ENCODE measurements at places on chromosomes 11 and 22. TPM values are rescaled to one million over a fixed set of nuclear protein-coding genes. Genes with fewer than 3 reads are reported as not detected.

DNA sequence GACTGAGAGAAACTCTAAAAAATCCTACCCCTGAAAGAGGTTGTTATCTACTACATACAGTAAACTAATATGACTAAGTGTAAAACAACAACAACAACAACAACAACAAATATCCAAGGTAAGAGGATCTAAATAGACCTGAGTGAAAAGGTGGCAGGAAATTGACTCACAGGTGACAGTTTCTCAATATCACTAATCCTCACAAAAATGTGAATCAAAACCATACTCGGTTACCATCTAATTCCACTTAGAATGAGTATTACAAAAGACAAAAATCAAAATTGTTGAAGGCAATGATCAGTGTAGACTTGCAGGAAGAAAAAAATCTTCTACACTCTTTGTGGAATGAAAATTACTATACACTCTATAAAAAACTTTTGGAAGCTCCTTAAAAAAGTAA is 17.5 kb downstream of the RGL4 start:
- no peak for DNase-seq
- H3K4me1 ChIP-seq: peaks cover 18% of the 10 kb centered on the region
- no peak overlapping the region for H3K27ac ChIP-seq
- no peaks in the 10 kb centered on the region for H3K27me3 ChIP-seq

Gene CASTOR1
- total RNA-seq: 3.2 TPM

GRCh38 chr22:44297470-44298061 is 15.2 kb downstream of the SHISAL1 start:
- no peak for DNase-seq
- no peak overlapping the region for H3K4me3 ChIP-seq
- H3K27ac ChIP-seq: no peak overlapping the region
- no peaks in the 10 kb centered on the region for H3K36me3 ChIP-seq
- H3K27me3 ChIP-seq: no peaks in the 10 kb centered on the region
- H3K4me1 ChIP-seq: no peaks in the 10 kb centered on the region

DNA sequence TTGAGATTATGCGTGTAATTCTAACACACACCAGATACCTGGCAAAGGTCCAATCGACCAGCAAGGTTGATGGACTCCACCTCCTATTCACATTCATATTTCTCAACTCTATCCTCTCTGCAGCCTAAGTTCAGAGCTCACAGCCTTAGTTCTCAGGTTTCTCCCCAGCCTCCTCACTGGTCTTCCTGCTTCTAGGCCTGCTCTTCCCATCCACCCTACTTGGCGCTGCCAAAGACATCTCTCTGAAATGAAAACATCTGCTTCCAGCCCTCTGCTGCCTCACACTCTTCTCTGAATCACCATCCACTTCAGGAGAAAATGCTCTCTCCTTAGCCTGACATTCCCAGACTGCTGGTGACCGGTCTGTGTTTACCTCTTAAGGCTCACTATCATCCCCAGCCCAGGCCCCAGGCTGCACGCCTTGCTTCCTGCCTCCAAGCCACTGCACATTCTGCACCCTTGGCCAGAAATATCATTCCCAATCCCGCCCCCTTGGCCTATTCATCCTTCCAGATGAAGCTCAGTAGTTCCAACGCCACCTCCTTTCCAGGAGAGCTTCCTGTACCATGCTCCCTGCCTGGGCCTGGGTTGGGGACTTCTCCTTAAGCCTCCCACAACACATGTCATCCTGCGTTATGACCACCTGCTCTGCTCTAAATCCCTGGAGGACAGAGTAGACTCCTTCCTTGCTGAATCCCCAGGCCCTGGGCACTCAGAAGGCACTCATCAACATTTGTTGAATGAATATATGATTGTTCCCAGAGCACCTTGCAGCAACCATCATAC is 3.5 kb downstream of the ARRB1 start:
- no peak overlapping the region for H3K27ac ChIP-seq
- no peak overlapping the region for H3K4me3 ChIP-seq
- H3K36me3 ChIP-seq: no peaks in the 10 kb centered on the region
- no peaks in the 10 kb centered on the region for H3K27me3 ChIP-seq
- no peaks in the 10 kb centered on the region for H3K4me1 ChIP-seq

- no peak overlapping the region for H3K4me3 ChIP-seq
- H3K27ac ChIP-seq: no peak overlapping the region
- no peaks in the 10 kb centered on the region for H3K36me3 ChIP-seq
- H3K4me1 ChIP-seq: no peaks in the 10 kb centered on the region
Measured at GRCh38 chr22:49763138-49763537, 64.5 kb downstream of the BRD1 start.

- H3K4me3 ChIP-seq: no peak overlapping the region
- no peak overlapping the region for H3K27ac ChIP-seq
- H3K36me3 ChIP-seq: no peaks in the 10 kb centered on the region
- H3K4me1 ChIP-seq: peaks cover 19% of the 10 kb centered on the region
- H3K27me3 ChIP-seq: no peaks in the 10 kb centered on the region
Measured at GRCh38 chr22:22600531-22601261, 41.6 kb upstream of the PRAME start.

Gene OOSP2
- total RNA-seq: not detected

Gene CRYBB3
- not detected for total RNA-seq

- H3K4me3 ChIP-seq: no peak overlapping the region
- no peak for DNase-seq
- no peak overlapping the region for H3K27ac ChIP-seq
Measured at GRCh38 chr11:126344141-126345080, 11.1 kb upstream of the ST3GAL4 start.

Gene RGL4
- 103 TPM for total RNA-seq

Gene SLCO2B1
- total RNA-seq: not detected

Data from Karpas-422 (cell line).